Hepatic stellate cell (primary cell): ENCODE measurements at places on chromosomes 7 and 10.

- no peak for DNase-seq
Measured at GRCh38 chr7:142784716-142785115, 13.9 kb downstream of the PRSS2 start.

- DNase-seq: no peak
Measured at GRCh38 chr7:108308276-108308675, 148.0 kb downstream of the NRCAM start.

DNA sequence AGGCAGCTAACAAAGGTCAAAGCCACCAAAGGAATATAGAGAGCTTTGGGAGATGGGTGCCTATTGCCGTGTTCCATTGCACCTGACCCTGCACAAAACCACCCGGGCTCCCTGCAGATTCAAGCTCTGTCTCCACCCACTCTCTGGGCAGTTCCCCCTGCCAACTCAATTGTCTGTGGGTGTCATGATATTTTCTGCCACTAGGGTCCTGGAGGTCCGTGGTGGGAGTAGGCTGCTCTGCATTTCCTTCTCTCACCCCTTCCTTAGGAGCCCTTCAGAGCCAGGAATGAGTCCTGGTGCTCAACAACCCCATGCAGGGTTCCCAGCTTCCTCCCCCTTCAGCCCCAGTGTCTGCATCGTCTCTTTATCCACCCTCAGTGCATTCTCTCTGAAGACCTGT lies 34.1 kb downstream of the PNLIPRP2 start:
- DNase-seq: no peak

DNA sequence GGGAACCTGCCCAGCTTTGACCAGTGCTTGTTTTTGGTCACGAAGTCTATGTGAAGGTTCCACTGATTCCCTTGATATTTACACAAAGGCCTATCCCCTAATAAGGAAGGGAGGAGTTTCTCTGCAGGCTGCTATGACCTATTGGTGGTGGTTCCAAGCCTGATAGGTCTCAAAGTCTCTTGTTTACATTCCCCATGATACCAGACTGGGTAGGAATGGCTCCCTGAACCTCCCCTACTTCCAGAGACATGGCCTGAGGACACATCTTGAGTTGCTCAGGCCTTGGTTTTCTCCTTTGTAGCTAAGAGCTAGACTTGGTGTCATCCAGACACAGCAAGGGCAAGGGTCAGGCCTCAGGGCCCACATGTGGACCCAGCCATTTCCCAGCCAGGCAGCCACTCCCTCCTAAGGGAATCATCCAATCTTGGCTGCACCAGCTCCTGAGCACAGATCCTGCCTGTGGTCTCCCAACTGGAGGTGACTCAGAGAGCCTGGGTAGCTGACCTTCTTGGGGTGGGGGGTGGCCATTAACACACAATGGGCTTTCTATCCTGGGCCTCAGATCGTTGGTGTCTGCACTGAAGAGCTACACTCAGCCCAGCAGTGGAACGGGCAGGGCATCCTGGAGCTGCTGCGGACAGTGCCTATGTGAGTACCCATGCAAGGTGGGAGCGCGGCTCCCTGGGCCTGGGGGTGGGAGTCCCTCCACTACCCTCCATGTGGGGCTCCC lies 51.0 kb upstream of the TRIM8 start:
- no peak for DNase-seq

DNA sequence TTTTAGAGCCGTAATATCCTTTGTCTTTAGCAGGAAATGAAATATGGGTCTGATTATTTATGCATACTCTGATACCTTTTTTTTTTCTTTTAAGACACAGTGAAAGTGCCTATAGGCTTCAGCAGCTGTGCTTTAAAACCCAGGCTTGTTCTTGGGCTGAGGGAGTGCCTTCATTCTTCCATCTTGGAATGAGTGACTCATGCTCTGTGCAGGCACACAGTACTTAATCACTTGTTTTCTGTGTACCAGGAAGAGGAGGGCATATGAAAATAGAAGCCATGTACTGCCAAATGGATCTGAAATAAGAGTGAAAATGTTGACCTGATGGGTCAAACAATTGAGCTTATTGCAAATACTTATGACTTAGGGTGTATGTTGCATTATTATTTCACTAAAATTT lies 12.0 kb downstream of the INPP5F start:
- peak; percentile 79 for DNase-seq

DNA sequence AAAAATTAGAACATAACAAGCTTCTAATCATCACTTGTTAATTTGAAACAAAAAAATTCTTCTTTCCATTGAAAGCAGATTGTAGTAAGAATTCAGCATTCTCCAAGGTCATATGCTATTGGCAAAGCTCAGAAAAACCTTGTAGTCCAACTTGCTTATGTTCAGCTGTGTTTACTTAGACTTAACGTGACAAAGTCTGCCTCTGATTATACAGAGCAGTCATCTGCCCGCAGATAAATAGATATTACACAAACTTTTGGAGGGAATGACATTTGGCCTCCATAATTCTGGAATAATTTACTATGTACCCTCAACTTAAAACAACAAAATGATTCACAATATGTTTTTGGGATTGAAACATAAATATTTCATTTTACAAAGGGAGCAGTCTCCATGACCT lies 45.8 kb downstream of the MKX start:
- no peak for DNase-seq

- DNase-seq: no peak
Measured at GRCh38 chr7:512146-512510, 7.5 kb downstream of the PDGFA start.

GRCh38 chr7:130741331-130741995 lies 7.5 kb upstream of the KLF14 start:
- no peak for DNase-seq

DNA sequence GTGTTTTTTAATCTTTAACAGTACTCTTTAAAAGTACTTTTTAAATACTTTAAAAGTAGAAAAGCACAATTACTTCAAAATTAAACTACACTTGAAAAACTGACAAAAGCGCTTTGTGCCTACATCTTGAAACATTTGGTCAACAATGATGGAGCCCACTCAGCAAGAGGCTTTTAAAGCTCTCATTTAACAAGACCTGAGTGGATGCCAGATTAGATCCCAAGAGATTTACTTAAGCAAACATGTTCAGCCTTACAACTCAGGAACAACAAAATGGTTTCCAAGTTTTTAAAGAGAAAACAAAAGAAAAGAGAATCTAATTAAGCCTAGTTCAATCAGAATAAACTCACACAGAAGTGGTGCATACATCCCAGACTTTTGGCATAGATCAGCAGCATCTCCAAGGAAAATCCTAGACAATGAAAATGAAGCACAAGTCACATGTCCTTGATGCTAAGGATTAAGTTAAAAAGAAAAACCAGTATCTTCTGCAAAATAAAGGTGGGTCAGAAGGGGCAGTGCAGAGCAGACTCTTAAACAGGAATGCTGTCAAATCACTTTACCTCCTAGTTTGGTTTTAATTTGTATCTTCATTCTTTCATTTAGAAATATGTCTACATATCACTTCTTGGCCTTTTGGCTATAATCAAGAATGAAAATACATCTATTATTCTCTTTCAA lies 26.2 kb downstream of the HIBADH start:
- no peak for DNase-seq

- no peak for DNase-seq
Measured at GRCh38 chr10:132551093-132551807, 13.7 kb downstream of the INPP5A start.

DNA sequence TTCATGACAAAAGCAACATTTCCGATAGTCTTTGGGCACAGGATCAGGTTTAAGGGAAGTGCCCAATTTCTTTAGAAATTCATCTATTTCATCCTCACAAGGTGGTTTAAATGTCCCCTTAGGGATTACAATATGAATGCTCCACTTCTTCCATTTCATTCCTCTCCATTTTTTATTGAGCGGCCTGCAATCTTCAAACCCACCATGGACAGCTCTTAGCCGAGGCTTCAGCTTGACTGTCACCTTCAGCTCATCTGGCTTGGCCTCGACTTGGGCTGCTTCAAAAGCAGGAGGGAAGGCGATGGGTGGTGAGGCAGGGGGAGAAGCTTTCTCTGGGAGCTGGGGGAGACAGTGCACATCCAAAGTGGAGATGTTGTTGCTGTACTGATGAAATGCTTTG lies 123.2 kb downstream of the GALNT11 start:
- no peak for DNase-seq

GRCh38 chr10:120657371-120657770 lies 193.8 kb upstream of the WDR11 start:
- DNase-seq: no peak

GRCh38 chr10:29725133-29725720 lies 90.5 kb upstream of the SVIL start:
- no peak for DNase-seq

DNA sequence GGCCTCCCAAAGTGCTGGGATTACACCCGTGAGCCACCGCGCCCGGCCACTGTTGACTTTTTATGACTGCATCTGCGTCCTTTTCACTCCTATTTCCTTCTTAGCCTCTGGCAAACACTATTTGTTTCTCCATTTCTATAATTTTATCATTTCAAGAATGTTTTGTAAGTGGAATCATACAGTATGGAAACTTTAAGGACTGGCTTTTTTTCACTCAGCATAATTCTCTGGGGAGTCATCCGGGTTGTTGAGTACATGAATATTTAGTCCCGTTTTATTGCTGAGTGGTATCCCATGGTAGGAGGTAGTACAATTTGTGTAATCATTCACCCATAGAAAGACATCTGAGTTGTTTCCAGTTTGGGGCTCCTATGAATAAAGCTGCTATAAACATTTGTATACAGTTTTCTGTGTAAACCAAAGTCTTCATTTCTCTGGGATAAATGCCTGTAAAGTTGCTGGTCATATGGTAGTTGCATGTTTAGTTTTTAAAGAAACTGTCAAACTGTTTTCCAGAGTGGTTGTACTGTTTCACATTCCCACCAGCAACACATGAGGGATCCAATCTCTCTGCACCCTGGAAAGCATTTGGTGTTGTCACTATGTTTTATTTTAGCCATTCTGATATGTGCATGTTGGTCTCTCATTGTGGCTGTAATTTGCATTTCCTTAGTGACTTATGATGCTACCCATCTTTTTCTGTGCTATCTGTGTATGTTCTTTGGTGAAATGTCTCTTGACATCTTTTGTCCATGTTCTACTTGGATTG lies 139.6 kb upstream of the EEPD1 start:
- no peak for DNase-seq

GRCh38 chr7:148676291-148676690 lies 22.4 kb upstream of the CUL1 start:
- no peak for DNase-seq

DNA sequence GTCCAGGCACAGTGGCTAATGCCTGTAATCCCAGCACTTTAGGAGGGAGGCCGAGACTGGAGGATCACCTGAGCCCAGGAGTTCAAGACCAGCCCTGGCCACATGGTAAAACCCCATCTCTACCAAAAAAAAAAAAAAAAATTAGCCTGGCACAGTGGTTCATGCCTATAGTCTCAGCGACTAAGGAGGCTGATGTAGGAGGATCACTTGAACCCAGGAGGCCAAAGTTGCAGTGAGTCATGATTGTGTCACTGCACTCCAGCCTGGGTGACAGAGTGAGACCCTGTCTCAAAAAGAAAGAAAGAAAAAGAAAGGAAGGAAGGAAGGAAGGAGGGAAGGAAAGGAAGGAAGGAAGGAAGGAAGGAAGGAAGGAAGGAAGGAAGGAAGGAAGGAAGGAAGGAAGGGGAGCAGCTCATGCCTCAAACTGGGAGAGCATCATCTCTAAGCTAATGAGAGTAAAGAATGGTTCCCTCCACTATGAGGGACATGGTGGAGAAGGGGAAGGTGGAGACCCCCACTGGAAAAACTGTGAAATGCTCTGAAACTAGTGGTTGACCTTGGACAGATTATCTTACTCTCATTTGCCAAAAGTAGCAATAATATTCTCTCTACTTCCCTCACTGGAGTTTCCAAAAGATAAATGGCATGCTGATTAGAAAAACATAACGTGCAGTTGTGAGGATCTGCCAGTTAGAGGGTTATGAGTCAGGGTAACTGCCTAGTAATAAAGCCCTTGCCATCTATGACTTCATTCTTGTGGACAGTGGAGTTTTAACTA lies 16.8 kb downstream of the GIMAP5 start:
- DNase-seq: no peak

DNA sequence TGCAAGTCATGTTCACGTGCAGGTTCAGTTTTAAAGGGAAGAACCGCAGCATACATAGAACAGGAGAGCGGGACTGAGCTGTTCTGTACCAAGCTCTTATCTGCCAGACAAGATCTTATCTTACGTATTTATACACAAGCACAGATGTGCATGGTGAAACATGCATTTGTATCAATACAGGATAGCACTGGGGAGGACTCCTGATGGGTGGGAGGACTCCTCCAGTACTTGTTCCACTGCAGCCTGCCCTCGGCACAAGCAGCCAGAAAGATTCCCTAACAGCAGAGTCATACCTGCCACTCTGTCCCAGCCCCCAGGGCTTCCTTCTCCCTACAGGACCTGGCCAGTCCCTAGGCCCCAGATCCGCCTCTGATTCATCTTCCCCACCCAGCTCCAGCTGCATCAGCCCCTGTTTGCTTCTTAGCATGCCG lies 13.2 kb upstream of the PRKCQ start:
- no peak for DNase-seq

DNA sequence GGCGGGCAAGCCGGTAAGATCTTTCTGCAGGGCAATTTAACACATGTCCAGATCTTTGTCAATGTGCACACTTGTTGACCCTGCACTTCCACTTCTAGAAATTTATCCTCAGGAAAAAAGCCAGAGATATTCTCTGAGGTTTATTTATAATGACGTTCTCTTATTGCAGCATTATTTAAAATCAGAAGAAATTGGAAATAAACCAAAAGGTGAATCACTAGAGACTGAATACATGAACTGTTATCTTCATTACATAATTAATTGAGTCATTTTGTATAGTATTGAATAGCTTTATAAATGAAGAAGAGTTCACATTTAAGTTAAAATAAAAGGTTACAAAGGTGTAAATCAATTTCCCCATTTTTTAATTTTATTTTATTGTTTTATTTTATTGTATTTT lies 16.3 kb upstream of the SAR1A start:
- DNase-seq: no peak

- no peak for DNase-seq
Measured at GRCh38 chr7:115116773-115117715, 195.2 kb downstream of the MDFIC start.
